Retinal pigment epithelial cell (primary cell): ENCODE measurements at places on chromosomes 6 and 20.

DNA sequence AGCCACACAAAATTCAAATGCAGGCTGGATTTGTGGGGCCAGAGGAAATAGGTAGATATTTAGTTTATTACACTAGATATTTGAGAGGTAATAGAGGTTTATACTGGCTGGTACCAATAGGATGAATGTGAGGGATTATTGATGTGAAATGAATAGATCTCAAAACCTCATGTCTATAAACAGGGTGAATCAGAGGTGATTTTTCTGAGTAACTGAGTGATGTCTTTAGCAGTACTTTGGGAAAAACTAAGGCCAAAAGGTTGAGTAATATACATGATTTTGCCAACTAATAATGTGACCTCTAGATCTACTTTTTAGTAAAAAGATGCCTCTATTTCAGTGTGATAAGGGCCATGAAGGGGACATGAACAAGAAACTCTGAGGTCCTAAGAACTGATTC lies 86.8 kb downstream of the HAO1 start:
- no peak for DNase-seq

GRCh38 chr6:4107873-4108272 lies 27.5 kb downstream of the ECI2 start:
- DNase-seq, result no peak

- no peak for DNase-seq
Measured at GRCh38 chr6:113750151-113750855, 106.8 kb upstream of the MARCKS start.

- no peak for DNase-seq
Measured at GRCh38 chr6:163897669-163898068, 483.2 kb downstream of the QKI start.

GRCh38 chr6:167475947-167476346 lies 151.1 kb downstream of the TTLL2 start:
- no peak for DNase-seq

- no peak for DNase-seq
Measured at GRCh38 chr20:16062661-16063581, 510.3 kb downstream of the KIF16B start.

DNA sequence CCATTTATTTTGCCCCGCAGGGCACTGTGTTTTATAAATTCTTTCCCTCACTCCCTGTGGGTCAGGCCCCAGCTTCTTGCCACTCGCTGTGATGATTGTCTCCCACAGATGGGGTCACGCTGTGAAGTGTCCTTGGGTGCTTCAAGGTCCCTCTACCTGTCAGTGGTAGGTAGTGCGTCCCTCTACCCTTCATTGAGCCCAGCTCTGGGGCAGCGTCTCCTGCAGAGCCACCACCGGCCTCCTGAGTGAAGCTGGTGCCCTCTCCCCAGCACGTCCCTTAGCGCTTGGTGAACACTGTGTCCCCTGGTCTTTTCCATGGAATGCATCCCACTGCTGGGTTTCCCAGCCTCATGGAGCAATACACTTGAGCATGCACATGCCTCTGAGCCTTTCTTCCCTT lies 108.2 kb downstream of the NRN1 start:
- no peak for DNase-seq

DNA sequence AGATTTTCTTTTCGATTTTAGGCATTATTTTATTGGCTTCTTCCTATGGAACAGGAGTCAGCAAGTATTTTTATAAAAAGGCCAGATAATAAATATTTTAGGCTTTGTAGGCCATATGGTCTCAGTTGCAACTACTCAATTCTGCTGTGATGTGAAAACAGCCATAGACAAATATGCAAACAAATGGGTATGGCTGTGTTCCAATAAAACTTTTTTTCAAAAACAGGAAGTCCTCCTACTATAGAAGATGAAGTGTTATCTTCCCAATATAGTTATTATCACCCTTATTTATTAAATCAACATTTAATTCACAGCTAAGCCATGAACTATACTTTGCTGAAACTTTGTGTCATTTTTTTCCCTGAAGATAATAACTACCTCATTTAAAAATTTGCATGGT lies 57.2 kb downstream of the CHD6 start:
- no peak for DNase-seq

GRCh38 chr6:20840675-20841074 lies 306.4 kb downstream of the CDKAL1 start:
- no peak for DNase-seq

GRCh38 chr20:46618316-46619100 lies 32.8 kb downstream of the SLC13A3 start:
- DNase-seq, result no peak

DNA sequence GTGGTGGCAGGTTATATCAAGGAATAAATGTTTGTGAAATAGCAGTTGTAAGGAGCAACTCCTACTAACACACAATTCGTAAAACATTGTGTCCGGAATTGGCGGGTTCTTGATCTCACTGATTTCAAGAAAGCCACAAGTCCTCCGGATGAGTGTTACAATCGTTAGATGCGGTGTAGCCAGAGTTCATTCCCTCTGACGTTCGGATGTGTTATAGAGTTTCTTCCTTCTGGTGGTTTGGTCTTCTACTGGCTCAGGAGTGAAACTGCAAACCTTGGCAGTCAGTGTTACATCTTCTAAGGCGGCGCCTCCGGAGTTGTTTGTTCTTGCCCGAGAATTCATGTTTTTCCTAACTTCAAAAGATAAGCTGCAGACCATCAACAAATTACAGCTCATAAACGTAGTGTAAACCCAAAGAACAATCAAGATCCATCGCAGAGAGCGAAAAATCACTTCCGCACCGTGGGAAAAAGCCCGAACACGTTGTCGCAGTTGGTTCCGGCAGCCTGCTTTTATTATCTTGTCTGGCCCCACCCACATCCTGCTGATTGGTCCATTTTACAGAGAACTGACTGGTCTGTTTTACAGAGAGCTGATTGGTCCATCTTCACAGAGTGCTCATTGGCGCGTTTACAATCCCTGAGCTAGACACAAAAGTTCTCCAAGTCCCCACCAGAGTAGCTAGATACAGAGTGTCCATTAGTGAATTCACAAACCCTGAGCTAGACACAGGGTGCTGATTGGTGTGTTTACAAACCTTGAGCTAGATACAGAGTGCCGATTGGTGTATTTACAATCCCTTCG lies 58.2 kb downstream of the TRIM27 start:
- DNase-seq, result no peak

DNA sequence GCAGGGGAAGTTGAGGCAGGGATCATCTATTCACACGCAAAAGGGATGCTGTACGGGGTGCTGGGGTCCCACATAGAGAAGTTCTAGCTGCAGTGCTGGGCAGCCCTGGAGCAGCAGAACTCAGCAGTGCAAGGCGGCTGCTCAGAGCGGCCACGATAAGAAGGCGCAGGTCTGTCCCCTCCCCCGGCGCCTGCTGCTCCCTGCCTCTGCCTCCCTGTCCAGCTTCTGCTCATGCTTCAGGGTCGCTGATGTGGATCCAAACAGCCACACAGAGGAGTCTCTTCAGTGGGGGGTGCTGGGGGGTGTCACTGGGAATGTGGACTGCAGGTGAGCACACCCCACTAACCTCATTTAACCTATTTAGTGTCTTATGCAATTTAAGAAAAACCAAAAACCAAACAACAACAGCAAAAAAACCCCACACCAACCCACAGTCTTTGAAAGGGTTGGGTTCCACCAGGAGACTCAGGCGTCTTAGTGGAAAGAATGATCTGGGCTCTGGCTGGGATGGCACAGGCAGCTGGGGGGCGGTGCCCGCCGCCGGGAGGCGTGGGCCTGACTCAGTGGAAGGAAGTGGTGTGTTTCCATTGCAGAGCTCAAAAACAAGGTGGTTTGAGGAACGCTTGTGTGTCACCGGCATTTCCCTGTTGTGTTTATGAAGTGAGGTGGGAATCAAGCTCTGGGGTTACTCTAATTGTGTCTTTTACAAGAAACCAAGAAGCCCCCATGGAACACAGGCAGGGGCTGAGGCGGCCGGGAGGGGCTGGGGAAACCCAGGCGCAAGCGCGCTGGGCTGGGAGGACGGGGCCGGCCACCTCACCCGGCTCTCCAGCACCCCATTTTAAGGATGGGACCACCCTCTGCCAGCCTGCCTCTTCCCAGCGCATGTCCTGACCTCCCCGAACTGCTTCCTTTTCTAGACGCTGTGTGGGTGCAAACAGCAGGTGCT lies 55.1 kb downstream of the IRF4 start:
- DNase-seq, result no peak

DNA sequence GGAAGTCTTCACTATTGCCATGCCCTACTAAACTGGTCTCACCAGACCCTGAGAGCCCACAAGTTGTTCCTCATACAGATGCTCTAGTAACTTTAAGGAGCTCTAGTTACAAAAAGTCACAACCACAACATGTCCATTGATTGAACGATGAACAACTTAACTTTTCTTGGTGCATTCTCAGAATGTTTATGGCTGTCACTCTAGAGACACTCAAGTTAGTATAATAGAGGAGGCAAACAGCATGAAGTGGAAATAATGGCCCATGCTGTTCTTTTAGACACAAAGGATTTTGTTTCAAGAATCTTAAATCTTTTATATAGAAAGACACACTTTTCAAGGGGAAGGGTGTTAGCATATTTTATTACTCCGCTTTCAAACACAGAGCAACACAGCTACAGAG lies 934.4 kb downstream of the HACE1 start:
- DNase-seq, result no peak

DNA sequence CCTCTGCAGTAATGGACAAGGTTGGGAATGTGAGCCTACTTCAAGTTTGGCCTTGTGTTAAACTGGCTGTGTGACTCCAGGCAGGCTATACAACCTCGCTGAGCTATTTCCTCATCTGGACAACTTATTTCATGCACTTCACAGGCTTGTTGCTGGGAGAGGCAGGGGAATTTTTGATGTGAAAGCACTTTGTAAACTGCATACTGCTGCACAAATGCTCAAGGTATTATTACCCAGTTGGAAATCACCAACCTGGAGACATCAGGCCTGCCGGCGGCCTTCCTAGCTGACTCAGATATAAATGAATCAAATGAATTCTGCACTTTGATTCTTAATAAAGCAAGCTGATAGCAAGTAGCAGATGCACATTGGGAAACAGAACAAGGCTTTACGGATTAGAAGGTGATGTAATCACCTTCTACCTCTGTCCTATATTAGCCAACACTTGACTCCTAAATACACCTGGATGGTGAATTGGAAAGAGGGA lies 10.1 kb downstream of the JARID2 start:
- DNase-seq, result no peak

DNA sequence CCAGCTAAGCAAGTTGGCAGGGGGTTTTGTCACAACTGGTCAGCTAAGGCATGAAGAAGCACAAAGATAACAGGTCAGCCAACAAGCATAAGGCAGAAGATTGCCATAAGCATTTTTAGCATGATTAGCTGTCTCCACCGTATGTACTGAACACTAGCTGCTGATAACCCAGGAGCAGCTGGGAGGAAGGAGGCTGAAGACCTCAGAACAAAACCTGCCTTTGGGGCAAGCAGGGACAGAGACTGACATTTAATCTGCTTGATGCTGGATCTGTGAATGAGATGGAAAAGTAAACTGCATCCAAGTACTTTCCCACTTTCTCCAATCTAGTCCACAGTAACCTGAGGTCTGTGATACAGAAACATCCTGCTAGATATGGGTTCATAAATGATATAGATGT lies 353.0 kb upstream of the MAP3K7 start:
- DNase-seq, result no peak

- no peak for DNase-seq
Measured at GRCh38 chr20:60272790-60273189, 314.6 kb downstream of the CDH26 start.

GRCh38 chr6:98695091-98695801 lies 139.1 kb upstream of the POU3F2 start:
- DNase-seq, result no peak

GRCh38 chr6:152130441-152130840 lies 323.0 kb downstream of the ESR1 start:
- no peak for DNase-seq

- DNase-seq, result no peak
Measured at GRCh38 chr20:17752459-17752858, 52.7 kb downstream of the BANF2 start.

GRCh38 chr6:4901386-4902061 lies 102.3 kb downstream of the RPP40 start:
- DNase-seq, result no peak

DNA sequence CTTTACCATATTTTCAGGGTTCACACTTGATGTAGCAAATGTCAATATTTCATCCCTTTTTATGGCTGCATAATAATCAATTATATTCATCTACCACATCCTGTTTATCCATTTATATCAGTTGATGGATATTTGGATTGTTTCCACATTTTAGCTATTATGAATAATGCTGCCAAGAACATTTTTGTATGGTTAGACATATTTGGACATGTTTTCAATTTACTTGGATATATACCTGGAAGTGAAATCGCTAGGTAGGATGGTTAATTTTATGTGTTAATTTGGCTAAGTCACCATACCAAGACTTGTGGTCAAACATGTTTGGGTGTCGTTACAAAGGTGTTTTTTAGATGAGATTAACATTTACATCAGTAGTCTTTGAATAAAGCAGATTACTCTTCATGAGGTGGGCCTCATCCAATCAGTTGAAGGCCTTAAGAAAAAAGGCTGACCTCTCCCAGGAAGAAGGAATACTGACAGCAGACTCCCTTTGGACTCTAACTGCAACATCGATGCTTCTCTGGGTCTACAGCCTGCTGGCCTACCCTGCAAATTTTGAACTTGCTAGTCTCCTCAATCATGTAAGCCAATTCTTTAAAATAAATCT lies 196.5 kb downstream of the BACH2 start:
- no peak for DNase-seq

DNA sequence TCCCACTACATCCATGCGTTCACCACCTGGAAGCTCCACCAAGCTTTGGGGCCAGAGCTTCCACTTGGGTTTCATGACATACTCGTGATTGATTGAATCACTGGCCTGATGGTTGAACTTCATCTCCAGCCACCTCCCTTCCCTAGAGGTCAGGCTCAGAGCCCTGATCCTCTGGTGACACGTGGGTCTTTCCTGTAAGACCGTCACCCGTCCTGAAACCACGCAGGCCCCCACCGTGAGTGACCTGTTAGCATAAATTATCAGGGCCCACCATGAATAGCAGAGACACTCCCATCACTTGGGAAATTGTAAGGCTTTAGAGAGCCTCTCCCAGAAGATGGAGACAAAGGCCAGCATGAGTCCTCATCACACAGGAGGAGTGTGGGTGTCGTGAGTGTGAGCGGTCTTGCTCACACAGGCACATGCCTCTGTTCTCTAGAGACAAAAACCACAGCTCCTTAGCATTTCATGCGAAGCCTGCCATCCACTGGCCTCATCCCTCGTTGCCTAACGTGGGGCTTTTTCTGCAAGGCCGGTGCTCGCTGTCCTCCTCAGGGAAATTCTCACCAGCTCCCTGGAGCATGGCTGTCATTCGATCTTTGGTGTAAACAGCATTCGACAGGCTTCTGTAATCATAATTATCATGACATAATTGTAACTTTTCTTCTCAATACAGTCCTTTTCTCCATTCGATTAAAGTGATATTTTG lies 65.1 kb upstream of the DUSP22 start:
- no peak for DNase-seq
